ENCODE measurements at places on chromosomes 5 and 9.

DNA sequence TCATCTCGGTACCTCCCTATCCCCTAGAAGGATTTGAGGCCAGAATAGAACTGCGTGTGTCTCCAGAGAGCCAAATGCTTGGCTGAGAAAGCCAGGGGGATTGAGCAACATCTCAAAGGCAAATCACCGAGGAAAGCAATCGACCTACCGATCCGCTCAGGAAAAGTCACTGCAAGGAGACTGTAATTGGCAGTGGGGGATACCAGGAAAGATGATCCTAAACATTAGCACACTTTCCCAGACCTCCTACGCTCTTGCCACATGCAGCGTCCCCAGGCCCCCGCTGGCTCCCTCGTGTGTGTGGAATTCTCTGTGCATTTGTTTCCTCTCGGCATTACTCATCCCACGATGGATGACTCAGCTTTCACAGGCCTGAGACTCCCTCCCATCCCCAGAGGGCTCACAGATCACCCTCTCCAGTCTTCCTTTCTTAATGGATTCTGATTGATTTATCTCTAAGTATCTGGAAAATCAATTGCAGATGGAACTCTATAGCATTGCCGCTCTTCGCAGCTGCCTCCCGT, 82.2 kb upstream of the ICE1 start:
- no peak for DNase-seq

- DNase-seq, result no peak
Measured at GRCh38 chr5:175305251-175305650, 138.7 kb downstream of the DRD1 start.

- DNase-seq, result no peak
Measured at GRCh38 chr9:133058550-133059320, 3.0 kb upstream of the CEL start.

GRCh38 chr9:120960001-120960400, 33.4 kb upstream of the TRAF1 start:
- DNase-seq, result no peak

GRCh38 chr5:82905986-82906385, 171.2 kb downstream of the TMEM167A start:
- no peak for DNase-seq

DNA sequence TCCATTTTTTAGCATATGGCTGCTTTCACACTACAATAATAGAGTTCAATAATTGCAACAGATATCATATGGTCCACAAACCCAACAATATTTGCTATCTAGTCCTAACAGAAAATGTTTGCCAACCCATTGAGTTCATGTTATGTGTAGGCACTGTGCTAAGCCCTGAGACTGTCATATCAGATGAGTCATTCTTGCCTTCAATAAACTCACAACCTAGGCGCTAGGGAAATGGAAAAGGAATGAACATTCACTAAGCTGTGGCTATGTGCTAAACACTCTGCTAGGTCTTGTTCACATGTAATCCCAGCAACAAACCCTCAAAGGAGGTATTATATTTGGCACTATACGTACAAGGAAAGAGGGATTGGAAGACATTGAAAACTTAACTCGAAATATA, 8.4 kb upstream of the TIMD4 start:
- no peak for DNase-seq

GRCh38 chr5:131957721-131958441, 12.4 kb upstream of the MEIKIN start:
- no peak for DNase-seq

DNA sequence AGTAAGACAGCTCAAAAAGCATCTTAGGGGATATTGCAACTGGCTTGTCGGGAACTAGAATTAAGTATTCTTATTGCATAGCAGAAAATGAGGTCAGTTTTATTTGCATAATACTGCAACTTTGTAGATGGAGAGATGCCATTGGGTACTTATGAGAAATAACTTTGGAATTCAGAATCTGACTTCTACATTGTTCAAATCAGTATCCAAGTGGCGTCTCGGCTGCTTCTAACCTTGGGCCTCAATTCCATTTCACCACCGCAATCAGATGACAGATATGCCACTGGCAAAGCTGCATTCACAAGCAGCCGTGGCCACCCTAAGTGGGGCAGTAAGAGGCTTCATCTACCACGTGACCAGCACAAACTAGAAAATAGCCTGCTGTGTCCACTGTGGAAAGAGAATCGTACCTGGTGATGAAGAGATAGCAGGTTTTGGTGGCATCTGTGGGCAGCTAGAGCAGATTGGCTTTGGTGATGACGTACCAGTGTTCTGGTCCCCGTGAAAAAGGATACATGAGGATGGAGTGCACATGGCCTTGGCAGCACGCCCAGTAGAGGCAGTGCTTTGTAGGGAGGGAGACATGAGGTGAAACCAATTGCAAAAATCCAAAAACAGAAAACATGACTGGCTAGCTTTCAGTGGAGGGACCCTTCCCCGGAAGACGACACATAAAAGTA, 116.6 kb downstream of the KLHL3 start:
- DNase-seq, result no peak

DNA sequence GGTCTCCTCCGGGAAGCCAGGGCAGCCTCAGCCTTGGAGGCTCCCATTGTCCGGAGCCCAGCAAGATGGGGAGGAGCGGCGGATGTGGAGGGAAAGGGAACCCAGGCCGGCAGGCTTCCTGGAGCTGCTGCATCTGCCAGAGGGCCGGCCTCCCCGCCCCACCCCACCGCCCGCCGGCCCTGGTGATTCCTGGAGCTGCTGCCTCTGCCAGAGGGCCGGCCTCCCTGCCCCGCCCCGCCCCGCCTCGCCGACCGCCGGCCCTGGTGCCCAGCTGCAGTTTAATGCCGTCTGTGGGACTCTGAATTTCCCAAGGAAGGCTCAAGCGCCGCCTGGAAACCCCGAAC, 31.6 kb downstream of the EXD3 start:
- no peak for DNase-seq

- no peak for DNase-seq
Measured at GRCh38 chr5:96997265-96997859, 61.5 kb downstream of the LNPEP start.

GRCh38 chr9:9799287-9799686, 813.5 kb downstream of the PTPRD start:
- DNase-seq, result no peak

- DNase-seq, result no peak
Measured at GRCh38 chr5:179607160-179607931, 16.1 kb downstream of the HNRNPH1 start.

- DNase-seq, result no peak
Measured at GRCh38 chr5:39702928-39703327, 278.1 kb upstream of the DAB2 start.

DNA sequence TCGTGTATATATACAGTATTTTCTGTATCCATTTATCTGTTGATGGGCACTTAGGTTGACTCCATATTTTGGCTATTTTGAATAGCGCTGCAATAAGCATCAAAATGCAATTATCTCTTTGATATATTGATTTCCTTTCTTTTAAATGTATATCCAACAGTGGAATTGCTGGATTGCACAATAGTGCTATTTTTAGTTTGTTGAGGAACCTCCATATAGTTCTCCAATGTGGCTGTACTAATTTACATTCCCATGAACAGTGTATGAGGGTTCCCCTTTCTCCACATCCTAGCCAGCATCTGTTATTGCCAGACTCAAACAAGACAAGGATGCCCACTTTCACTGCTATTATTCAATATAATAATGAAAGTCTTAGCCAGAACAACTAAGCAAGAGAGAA, 9.1 kb upstream of the CTXN3 start:
- DNase-seq, result no peak

DNA sequence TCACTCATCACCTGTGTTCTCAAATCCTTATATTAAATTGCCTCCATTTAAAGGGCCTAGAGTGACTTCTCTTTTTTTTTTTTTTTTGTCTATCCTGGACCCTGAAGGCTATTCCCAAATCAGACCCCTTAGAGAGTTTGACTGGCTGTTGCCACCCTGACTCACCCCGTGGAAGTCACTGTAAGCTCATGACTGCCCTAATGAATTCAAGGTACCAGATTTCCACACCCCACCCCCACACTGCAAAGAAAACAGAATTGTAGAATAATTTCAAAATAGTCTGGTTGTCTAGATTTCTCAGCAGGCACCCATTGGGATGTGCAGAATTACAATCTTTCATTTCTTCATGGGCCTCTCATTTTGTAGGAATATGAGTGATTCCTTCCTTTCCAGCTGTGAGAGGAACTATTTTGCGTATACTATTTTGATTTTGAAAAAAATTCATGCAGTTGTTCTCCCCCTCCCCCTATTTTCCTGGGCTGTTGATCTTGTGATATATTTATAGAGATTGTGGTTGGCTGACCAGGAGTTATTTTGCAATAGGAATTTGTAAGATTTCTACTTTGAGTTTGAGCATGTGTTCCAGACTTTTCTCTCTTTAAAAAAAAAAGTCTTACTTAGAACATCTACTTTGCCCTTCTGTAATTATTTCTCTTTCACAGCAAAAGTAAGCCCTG, 79.1 kb downstream of the ZNF618 start:
- DNase-seq, result no peak

- no peak for DNase-seq
Measured at GRCh38 chr9:88652876-88653275, 117.9 kb downstream of the NXNL2 start.

Data from D721Med (cell line).